Peyer's patch (tissue), 4 donors: ENCODE measurements at places on chromosomes 4 and X. TPM values are rescaled to one million over a fixed set of nuclear protein-coding genes. Genes with fewer than 3 reads are reported as not detected.

The SPANXC gene
- total RNA-seq = not detected

GRCh38 chrX:2500091-2500802 is 529 bp downstream of the DHRSX start:
- H3K27ac ChIP-seq = peak overlapping the region; percentile 95
- DNase-seq = peak; percentile 71
- no peaks in the 10 kb centered on the region for H3K4me1 ChIP-seq
- H3K36me3 ChIP-seq = peaks cover 8% of the 10 kb centered on the region
- no peaks in the 10 kb centered on the region for H3K27me3 ChIP-seq
- peak overlapping the region; percentile 83 for H3K4me3 ChIP-seq

The LDOC1 gene
- total RNA-seq = 1.1 TPM

The CXCL6 gene
- not detected for total RNA-seq

The SFRP2 gene
- 20.3 TPM for total RNA-seq

- no peaks in the 10 kb centered on the region for H3K27me3 ChIP-seq
- no peaks in the 10 kb centered on the region for H3K36me3 ChIP-seq
- H3K4me3 ChIP-seq = peak overlapping the region; percentile 0
Observed at GRCh38 chrX:87900320-87900908, 382.8 kb downstream of the KLHL4 start.

The RPS6KA6 gene
- total RNA-seq = 5.1 TPM

DNA sequence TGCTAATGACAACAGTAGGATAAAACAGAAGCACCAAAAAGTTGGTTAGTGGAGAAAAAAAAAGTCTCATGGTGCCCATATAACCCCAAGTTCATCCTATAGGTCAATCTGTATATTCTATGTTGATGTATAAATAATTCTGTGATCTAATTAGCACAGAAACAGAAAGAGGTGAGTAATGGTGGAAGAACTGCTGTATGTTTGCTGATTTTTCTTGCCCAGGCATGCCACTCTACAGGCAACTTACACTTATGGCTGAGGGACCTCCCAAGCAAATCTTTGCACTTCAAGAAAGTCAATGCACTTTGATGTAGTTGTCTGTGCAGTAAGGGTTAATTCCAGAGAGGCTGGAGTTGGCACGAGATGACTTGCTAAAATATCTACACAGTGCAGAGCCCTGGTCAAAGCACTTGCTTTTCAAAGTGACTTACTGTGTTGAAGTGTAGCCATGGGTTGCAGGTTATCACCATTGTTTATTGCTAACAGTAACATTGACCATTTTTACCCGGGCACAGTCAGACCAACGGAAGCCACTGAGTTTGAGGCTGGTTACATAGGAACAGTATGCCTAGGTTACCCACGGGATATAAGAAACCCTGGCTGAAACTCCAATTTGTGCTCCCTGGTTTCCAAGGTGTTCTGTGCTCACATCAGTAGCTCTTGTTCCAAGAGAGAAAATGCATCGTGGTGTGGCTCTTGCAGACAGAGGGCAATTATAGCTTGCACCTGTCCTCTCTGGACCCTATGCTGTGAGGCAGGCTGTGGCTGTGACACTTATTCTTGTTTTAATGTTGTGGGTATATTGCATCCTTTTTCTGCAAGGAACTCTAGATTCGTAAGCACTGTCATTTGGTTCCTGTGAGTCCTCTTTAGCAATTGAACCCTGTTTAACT is 141.3 kb upstream of the FTHL17 start:
- H3K27me3 ChIP-seq = no peaks in the 10 kb centered on the region
- no peaks in the 10 kb centered on the region for H3K36me3 ChIP-seq
- no peak for DNase-seq
- no peak overlapping the region for H3K27ac ChIP-seq
- no peaks in the 10 kb centered on the region for H3K4me1 ChIP-seq
- H3K4me3 ChIP-seq = no peak overlapping the region

- no peak overlapping the region for H3K4me3 ChIP-seq
- no peaks in the 10 kb centered on the region for H3K27me3 ChIP-seq
- no peak overlapping the region for H3K27ac ChIP-seq
- no peaks in the 10 kb centered on the region for H3K4me1 ChIP-seq
- no peak for DNase-seq
Observed at GRCh38 chrX:17669891-17670290, 67.4 kb upstream of the SCML1 start.

DNA sequence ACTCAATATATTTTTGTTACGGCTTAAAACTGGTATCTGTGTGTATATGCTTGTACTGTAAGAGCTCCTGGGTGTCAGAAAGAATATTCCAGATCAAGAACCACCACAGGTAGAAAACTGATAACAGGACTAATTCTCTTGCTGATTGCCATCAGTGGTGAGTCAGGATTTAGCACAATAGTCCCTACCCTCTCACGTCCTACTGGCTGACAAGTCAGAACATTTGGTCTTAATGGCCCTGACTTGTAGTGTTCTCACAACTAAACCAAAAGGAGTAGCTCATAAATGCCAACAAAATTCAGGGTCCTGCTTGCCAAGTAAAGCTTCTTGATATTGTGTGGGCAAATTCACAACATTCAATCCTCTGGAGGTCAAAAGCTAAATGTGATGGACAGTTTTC is 105.2 kb upstream of the MAB21L2 start:
- no peak overlapping the region for H3K27ac ChIP-seq
- no peak overlapping the region for H3K4me3 ChIP-seq
- no peaks in the 10 kb centered on the region for H3K27me3 ChIP-seq
- no peaks in the 10 kb centered on the region for H3K36me3 ChIP-seq
- no peak for DNase-seq
- no peaks in the 10 kb centered on the region for H3K4me1 ChIP-seq

The TEX13D gene
- not detected for total RNA-seq

The ATP2B3 gene
- not detected for total RNA-seq
